ENCODE measurements at places on chromosomes 2 and 18.

GRCh38 chr2:182522405-182522896 is 95.6 kb upstream of the PDE1A start:
- no peak for DNase-seq

DNA sequence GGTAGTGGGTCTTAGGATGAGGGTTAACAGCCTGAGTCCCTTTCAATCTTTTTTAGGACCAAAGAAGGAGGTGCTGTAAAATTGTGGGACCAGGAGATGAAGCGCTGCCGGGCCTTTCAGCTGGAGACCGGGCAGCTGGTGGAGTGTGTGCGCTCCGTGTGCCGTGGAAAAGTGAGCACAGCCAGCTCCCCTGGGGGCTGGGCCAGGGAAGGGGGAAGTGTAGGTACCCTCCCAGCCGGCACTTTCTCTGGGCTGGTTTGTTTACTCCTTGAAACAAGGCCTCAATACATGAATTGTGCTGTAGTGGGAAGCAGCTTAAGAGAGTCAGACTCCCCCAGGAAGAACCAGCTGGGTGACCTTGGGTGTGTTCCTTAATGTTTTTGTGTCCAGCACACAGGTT is 90.1 kb downstream of the RTN4 start:
- DNase-seq, result no peak

- DNase-seq, result no peak
Measured at GRCh38 chr2:229884775-229885699, 36.8 kb downstream of the TRIP12 start.

- DNase-seq, result no peak
Measured at GRCh38 chr2:70626254-70626990, 72.8 kb upstream of the TGFA start.

DNA sequence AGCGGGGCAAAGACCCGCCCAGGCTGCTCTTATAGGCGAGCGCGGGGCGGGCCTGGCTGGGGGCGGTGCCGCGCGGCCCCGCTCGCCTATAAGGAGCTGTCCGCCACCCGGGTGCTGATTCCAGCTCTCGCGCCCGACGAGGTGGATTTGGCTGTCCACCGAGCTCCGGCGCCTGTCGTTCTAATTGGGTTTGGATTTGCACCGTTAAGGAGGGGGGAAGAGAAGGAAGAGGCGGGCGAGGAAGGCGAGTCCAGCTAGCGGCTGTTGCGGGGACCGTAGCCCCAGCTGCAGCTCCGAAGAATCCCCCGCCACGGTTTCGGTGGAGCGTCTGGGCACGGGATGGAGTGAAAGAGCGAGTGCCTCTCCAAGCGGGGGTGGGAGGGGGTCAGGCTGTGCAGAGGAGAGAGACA is at the start of gene CNTNAP5:
Gene CNTNAP5, plus strand, starts transcription at position 117 of the 410 bp plus-strand sequence. CDS start 364 bp downstream, outside the sequence.
- DNase-seq, result no peak

DNA sequence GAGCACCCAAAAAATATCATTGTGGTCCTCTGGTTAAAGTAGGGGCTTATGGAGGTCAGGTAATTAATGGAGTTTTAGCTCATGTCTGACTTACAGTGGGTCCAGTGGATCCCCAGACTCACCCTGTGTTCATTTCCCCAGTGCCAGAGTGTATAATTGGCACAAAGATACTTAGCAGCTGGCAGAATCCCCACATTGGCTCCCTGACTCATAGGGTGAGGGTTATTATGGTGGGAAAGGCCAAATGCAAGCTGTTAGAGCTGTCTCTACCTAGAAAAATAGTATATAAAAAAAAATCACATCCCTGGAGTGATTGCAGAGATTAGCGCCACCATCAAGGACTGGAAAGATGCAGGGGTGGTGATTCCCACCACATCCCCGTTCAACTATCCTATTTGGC is 1067.6 kb upstream of the ACVR2A start:
- DNase-seq, result no peak

DNA sequence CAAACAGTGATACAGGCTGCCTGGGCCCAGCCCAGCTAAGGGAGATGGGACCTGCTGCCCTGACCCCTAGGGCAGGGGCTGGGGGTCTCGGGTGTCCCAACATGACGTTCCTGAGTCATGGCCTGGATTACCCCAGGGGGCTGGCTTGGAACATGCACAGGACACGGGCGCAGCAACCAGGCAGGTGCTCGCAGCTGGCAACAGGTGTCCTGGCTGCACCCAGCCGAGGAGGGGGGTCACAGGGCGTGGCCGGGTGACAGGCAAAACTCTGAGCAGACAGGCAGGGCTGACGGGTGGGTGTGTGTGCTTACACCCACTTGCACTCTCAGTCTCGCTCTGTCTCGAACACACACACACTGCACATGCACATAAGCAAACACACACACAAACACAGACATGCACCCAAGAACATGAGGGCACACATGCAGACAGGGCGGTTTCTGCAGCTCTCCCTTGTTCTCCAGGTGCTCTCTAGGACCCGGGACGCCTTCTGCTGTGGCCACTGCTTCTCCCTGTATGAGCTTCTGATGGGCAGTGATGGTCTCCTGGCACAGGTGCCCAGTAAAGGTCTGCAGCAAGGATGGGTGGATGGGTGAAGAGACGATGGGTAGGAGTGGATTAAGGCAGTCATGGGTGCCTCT is 33.7 kb upstream of the TAF1B start:
- no peak for DNase-seq

- no peak for DNase-seq
Measured at GRCh38 chr2:68290901-68291300, 28.8 kb downstream of the CNRIP1 start.

DNA sequence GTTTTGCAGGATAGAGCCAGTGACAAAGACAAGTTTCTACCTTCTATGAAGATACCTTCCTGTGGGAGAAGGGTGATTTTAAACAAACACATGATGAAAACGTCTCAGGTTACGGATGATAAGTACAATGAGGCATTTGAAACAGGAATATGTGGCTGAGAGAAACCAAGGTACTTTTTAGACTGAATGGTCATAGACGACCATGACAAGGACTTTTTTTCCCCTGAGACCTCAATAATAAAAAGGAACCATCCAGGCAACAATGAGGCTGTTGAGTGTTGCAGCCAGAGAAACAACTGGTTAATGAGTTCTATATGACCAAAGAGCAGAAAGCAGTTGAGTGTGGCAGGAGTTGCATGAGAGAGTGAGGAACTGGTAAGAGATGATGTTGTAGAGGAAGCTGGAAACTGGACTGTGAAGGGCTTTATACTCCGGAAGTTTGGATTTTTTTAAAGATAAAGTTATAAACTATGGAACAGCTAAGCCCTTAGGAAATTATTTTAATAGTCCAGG is 306.1 kb upstream of the CYRIA start:
- no peak for DNase-seq

GRCh38 chr18:51668607-51669006 is 471.1 kb upstream of the MEX3C start:
- no peak for DNase-seq

DNA sequence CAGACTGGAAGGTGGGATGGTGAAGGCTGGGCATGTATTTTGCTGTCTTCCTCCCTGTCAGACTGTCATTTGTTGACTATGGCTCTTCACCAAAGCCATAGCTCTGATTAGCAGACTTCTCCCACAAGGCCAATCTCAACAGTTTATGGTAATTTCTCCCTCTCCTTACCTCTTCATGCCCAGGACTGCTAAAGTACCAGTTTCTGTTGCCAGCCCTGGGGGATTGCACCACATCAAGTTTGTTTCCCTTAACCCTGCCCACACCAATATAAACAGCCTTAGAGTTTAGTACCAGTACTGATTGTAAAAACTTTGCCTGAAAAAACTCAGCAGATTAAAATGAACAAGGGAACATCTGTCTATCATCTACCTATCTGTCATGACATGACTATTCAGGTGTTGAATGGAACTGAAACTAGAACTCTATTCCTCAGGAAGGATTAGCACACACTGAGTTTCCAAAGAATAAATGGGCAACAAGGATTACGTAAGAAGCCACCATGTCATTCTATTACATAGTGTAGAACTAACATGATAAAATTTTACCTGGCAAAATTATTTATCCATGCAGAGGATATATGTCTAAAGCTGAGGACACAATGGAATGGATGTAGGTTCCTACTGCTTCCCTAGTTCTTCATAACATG is 13.7 kb downstream of the FEZ2 start:
- DNase-seq, result no peak

DNA sequence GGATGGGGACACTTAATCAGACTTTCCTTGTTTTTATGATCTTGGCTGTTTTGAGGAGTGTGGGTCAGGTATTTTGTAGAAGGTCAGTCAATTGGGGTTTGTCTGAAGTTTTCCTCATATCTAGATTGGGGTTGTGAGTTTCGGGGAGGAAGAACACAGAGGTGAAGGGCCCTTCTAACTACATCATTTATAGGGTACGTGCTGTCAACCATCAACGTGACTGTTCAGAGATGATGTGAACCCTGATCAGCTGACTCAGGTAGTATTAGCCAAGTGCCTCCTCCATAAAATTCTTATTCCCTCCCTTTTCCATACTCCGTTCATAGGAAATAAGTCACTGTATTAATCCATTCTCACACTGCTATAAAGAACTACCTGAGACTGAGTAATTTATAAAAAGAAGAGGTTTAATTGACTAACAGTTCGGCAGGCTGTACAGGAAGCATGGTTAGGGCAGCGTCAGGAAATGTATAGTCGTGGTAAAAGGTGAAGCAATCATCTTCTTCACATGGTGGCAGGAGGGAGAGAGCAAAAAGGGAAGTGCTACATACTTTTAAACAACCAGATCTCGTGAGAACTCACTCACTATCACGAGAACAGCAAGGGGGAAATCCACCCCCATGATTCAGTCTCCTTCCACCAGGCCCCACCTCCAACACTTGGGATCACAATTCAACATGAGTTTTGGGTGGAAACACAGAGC is 547.1 kb upstream of the LINC00305 start:
- DNase-seq, result no peak

GRCh38 chr2:146392631-146393030 is 1452.2 kb upstream of the ACVR2A start:
- DNase-seq, result no peak

DNA sequence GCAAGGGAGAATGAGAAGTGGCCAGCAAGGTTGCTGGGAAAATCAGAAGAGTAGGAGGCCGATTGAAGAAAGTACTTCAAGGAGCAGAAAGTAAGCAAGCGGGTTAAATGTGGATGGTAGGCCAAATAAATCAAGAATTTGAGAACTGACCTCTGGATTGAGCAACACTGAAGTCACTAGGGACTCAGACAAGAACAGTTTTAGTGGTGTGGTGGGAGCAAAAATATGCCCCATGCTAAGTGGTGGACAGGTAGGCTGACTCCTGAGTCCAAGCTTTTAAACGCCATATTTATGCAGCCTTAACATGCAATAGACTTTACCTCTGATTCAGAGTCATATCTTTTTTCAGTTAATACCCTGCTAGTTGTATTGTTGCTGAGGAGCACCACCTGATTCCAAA is 4.5 kb downstream of the TRABD2A start:
- no peak for DNase-seq

GRCh38 chr18:45218436-45218835 is 396.8 kb upstream of the SLC14A2 start:
- DNase-seq, result no peak

DNA sequence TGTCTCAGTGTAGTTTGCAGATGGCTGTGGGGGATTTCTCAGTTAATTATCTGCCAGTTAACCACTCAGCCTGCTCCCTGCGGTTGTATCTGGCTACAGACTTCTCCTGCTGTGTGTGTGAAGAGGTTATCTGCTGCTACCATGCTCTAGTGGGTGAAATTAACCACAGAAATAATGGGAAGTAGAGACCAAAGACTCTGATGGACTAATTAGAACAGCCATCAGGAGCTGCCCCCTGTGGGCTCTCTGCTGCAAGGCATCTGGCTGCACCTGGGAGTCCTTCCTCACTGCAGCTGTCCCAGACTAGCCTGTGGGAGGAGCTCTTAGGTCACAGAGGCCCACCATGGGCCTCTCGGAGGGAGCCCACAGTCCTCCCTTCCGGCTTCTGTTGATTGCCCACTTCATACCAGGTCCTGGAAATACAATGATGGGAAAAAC is 66.6 kb downstream of the CTIF start:
- no peak for DNase-seq

- DNase-seq, result no peak
Measured at GRCh38 chr2:71930049-71930681, 217.5 kb downstream of the CYP26B1 start.

DNA sequence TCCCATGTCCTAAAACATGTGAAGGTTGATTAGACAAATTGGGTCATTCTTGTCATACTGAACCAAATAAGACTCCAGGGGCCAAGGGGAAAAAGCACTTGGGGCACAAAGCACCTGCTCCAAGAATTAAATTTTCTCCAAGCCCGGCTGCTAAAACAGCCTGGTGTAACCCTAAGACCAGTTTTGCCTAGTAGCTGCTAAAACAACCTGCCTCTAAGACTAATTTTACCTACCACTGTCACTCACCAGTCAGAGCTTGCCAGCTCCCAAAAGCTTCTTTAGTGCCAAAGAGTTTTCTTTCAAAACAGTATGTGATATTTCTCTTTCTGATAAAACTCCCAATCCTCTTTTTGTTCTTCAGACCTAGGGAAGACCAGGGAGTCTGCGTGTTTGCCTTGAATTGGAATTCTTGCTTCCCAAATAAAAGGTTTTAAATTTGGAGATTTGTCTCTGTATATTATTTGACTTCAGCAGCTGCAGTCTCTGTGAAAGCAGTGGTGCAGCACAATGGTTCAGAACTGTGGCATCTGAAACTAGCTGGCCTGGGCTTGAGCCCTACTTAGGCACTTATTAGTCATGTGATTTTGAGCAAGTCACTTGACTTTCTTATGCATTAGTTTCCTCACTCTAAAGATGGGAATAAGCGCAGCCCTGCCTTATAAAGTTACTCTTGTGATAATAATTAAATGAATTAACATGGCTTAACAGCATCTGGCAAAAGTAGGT is 16.2 kb upstream of the APOB start:
- no peak for DNase-seq

DNA sequence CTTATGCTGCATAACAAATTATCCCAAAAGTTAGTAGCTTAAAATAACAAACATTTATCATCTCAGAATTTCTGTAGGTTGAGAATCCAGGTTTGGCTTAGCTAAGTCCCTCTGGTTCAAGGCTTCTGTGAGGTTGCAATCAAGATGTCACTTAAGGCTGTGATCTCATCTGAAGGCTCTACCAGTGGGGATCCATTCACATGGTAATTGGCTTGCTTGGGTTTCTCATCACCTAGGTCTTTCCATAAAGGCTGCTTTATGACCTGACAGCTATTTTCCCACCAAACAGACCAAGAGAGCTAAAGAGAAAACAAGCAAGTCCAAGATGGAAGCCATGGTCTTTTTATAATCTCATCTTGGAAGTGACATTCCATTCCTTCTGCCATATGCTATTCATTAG is 137.3 kb downstream of the DTNA start:
- DNase-seq, result no peak

DNA sequence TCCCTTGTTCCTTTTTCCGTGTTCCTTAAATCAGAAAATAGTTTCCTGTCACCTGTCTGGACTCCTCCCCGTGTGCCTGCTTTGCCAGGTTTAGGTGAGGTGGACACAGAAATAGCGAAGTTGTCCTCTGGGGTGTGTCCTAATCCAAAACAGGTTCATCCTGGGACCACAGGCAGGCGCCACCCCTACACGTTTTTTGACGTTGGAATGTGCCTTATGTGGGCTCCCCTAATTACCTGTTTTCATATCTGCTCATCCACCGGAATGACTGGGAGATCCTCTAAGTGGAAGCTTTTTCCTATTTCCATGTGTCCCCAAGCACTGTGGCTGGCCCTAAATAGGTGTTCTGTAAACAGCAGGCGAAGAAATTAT is 49.0 kb upstream of the PAIP2B start:
- no peak for DNase-seq

GRCh38 chr2:73896362-73897239 is 3.8 kb downstream of the ACTG2 start:
- no peak for DNase-seq

Data from H54 (cell line).